AG04450 (cell line): ENCODE measurements at places on chromosomes 12 and 14.
A peak's percentile ranks its signal among the peaks of the same experiment; 100 is the strongest.

- DNase-seq, result no peak
These were observed 365.3 kb downstream of the ZFP36L1 start for GRCh38 chr14:68427550-68427890.

GRCh38 chr14:50979941-50980850 is 35.9 kb upstream of the PYGL start:
- DNase-seq, result no peak

DNA sequence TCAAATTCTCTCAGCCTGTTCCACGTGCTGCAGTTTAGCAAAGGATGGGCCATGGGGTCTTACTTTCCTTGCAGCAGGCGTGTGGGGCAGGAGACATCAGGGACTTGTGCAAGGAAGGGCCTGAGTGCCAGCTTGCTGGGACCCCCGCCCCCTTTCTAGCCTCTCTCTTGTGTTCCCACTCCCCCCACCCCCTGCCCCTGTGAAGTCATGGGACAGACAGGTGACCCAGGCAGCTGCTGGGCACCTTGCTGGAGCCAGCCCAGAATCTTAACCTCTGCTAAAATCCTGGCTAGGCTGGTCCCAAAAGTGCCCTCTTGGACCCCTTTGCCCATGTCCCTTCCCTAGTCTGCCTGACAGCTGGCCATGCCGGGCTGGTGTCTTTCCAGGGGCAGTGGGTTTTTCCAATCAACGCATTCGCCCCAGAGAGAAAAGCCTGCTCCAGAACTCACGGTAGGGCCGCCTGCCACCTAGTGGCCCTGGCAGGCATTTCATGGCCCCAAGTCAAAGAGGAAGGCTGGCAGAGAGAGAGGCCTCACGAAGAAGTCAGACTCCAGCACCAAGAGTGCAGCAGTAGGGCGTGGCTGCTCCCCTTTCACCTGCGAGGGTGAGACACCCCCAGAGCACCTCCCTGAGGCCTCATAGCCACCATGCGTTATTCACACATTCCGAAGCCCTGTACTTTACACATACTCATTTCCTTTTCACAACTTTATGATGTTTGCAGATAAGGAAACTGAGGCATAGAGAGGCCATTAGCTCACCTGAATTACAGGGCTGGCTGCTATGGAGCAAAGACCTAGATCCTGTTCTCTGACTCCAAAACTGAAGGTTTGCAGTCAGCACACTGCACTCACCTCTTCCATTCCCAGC is 67.4 kb downstream of the LGMN start:
- DNase-seq, result peak; percentile 45

GRCh38 chr14:46999661-47000060 is 348.1 kb upstream of the RPL10L start:
- no peak for DNase-seq

GRCh38 chr14:42628602-42629001 is 1021.9 kb downstream of the LRFN5 start:
- DNase-seq, result no peak

GRCh38 chr14:92465353-92466055 is 48.1 kb upstream of the RIN3 start:
- DNase-seq, result no peak

- DNase-seq, result no peak
These were observed 127.4 kb upstream of the PRMT8 start for GRCh38 chr12:3363608-3364007.

DNA sequence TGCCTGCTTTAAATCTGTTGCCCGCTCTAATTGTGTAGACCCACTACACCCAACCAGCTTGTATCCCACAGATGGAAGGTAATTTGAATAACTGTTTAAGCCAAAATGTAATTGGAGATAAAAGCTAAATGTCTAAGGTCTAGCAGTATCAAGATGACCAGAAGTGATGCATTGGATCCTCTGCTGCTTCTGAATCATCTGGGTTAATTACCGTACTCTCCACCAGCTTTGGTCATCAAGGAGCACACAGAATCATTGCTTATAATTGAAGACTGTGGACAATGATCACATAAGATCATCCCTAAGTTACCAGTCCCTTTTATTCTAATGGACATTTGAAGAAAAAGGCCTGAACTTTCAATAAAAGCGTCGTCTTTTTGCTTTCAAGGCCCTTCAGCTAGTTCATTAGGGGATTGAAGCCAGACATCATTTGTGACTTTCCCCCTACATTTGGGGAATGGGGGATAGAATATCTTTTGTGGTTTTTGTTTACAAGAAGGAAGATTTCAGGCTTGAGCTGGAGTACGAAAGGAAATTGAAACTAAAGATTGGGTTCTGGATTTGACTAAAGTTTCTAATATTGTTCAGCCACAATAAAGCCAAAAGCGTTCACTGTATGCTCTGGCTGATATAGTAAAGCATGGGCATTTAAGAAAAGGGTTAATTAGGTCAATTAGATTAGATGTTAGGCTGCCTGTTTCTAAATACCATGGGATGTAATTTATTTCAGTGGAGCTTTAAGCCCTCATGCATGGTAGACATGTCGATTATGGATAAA is 123.2 kb downstream of the CHST11 start:
- DNase-seq, result no peak

DNA sequence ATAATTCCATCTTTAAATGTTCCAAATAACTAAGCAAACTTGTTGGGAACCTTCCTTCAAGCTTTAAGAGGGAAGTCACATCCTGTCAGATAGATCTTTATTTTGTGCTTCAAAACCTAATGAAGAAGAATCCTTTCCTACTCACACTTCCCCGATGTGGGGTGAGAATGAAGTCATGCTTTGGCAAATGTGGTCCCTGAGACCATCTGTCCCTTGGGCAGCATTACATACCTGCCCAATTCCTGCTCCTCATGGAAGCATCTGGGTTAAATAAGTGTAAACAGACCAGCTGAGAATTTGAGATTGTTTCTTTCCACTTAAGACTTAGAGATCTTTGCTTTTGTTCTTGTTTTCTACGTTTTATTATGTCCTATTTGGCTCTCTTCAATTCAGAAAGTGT is 606.0 kb upstream of the TMEM132C start:
- DNase-seq, result no peak

DNA sequence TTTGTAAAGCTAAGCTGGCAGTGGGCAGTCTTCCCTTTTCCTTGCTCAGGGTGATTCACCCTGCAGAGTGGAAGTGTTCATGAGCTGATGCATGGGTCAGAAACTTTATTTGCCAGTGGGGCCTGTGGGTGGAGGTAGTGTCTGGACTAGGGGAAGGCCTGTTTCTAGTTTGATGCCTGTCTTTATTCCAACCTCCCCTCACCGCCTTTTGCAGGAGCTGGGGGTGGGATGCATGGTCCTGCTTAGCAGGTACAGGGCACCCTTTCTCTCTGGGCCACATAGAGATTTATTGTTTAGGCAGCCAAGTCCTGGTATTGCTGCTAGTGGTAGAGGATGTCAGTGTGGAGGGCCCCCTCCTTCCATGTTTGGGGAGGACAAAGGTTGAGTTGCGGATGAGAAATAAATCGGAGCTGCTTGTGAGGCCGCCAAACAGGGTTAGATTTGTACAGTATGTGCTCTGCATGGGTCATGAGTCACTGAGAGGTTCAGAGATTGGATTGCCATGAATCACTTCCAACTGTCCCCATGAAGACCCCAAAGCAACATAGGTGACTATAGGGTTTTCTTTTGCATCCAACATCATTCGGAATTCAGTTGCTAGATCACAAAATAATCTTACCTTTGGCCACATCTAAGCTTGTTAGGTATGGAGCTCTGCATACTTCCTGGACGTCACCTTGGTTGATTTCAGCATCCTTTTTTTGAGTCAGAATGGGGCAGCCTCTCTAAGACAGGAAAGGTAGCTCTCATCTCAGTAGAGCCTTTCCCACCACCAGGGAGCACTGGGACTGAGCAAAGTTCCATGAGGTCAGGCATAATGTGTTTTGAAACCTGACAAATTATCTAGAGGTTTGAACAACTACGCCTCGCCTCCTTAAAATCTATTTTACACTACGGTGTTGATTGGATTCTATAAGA is 8.8 kb downstream of the SMOC1 start:
- DNase-seq, result no peak

DNA sequence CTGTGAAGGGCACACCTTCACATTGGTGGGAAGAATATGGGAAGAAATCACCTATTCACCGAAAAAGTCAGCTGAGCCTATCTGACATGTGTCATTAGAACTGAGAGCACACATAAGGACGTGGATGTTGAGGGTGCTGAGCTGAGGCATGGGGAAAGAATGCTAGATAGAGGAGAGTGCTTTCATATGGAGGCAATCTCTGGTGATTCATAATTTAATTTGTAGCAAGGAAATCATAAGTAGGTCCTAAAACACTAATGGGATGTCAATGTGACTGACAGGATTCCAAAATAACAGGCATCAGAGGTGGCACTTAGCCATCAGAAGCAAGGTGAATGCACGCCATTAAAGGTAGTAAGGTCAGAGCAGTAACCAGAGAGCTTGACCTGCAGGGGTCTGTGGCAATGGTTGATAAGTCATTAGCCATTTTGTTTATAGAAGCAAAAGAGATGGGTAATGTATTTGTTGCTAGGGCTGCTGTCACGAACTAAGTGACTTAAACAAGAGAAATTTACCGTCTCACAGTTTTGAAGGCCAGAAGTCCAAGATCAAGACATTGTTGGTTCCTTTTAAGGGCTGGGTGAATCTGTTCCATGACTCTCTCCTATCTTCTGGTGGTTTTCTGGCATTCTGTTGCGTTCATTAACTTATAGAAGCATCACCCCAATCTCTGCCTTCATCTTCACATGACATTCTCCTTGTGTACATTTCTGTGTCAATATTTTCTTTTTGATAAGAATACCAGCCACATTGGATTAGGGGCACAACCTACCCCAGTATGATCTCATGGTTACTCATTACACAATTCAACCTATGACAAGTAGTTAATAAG is 69.3 kb downstream of the ANKS1B start:
- DNase-seq, result no peak

DNA sequence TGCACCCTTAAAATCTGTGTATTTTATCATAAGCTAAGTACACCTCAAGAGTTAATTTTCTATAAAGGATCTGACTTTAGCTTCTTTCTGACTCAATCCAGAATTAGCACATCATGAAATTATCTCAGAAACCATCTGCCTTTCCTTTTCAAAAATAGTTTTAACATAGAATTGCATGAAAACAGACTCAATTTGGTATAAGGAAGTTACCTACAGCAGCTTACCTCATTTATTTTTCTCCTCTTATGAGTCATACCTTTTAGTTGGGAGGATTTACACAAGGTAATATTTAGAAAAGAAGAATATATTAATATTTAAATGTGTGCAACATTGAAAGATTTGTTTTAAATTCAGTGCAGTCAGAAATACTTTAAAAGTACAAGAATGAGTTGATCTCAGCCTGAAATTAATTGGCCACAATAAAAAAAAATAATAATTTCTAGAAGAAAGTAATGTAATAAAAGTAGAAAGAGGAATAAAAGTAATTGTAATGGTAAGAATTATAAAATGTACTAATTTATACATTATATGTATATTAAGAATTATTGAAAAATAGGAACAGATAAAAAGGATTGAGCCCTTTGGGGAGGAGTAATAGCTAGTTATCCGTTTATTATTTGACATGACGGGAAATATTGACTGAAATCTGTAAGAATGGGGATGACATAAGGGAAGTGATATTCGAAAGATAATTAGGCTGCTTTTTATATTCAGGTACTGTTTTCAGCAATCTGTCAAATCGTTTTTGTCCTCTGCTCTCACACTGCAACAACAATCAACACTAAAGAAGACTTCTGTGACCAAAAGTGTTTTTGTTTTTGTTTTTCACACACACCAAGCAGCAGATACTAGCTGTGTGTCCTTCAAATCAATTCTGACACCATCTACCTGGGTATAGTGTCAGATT is 20.5 kb downstream of the ADAM21 start:
- DNase-seq, result no peak

DNA sequence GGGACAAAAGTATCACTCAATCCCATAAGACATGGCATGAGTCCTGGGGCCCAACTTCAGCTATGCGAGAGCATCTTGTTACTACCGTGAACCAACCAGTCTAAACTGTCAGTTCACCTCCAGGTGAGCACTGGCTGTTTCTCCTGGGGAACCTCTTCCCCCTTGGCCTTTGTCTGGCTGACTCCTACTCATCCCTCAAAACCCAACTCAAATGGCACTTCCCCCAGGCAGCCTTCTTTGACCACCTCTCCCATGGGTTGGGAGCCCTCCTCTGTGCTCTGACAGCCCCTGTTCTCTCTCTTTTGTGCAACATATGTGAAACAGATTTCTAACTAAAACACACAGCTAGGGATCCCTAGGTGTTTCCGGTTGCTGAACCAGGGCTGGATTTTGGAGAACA is 37.7 kb downstream of the FOXN4 start:
- DNase-seq, result no peak

DNA sequence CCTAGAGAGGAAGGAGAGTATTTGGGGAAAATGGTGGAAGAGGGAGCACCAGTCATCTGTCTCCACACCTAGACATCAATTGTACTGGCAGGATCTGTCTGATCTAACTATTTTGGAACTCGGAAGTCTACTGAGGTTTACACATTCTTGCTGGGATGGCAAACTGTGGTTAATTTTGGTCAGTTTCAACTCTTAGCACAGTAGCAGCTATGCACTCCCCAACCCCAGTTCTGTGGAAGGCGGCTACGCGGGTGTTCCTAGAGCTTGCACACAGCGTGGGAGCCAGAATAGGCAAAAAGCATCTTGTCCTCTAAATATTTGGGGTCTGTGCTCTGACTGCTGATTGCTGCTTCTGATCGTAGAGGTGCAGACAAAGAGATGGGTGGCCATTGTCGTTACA is 33.8 kb downstream of the TECPR2 start:
- DNase-seq, result no peak

- DNase-seq, result peak; percentile 47
These were observed 101.9 kb downstream of the GAS2L3 start for GRCh38 chr12:100675432-100675831.

- peak; percentile 10 for DNase-seq
These were observed 111.2 kb downstream of the LRIG3 start for GRCh38 chr12:58809064-58809607.

- no peak for DNase-seq
These were observed 3.9 kb downstream of the TNFRSF1A start for GRCh38 chr12:6337958-6338433.

DNA sequence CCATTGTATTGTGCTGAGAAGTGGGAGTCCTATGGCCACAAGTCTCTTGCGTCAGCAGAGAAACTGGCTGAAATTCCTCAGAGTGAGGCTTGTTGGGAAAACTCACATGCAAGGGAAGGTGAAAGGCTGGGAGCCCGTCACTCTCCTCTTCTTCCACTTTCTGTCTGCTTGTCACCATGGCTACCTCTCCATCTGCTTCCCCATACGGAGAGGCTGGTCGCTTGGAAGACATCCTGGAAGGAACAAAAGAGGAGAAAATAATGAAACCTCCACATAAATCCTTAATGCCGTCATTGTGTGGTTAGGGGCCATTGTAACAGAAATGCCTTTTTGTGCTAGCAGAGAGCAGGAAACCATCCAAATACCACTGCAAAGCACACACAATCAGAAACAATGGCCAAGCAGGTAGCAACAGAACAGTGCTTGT is 53.7 kb downstream of the SOX5 start:
- no peak for DNase-seq
